Naive thymus-derived CD8-positive, alpha-beta T cell (primary cell): ENCODE measurements at places on chromosomes 4 and X. TPM values are rescaled to one million over a fixed set of nuclear protein-coding genes. Genes with fewer than 3 reads are reported as not detected.

Gene BMPR1B
- total RNA-seq: not detected

DNA sequence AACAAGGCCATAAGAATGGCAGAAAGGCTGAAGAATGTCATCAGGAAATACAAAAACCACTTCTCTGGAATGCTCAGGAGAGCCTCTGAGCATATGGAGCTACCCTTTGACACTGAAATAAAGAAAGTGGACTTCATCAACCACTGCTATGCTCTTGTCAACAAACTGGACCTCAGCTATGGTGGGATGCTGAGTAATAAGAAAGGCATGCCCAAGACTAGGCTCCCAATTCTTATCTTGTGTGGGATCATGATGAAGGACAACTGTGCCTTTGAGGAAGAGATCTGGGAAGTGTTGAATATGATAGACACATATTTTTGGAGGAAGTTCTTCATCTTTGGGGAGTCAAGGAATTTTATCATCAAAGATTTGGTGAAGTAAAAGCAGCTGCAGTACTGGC lies 86.9 kb upstream of the MAGEB16 start:
- no peak for DNase-seq

Gene RPL34
- total RNA-seq: 3,039 TPM

Gene DCAF8L1
- not detected for total RNA-seq

DNA sequence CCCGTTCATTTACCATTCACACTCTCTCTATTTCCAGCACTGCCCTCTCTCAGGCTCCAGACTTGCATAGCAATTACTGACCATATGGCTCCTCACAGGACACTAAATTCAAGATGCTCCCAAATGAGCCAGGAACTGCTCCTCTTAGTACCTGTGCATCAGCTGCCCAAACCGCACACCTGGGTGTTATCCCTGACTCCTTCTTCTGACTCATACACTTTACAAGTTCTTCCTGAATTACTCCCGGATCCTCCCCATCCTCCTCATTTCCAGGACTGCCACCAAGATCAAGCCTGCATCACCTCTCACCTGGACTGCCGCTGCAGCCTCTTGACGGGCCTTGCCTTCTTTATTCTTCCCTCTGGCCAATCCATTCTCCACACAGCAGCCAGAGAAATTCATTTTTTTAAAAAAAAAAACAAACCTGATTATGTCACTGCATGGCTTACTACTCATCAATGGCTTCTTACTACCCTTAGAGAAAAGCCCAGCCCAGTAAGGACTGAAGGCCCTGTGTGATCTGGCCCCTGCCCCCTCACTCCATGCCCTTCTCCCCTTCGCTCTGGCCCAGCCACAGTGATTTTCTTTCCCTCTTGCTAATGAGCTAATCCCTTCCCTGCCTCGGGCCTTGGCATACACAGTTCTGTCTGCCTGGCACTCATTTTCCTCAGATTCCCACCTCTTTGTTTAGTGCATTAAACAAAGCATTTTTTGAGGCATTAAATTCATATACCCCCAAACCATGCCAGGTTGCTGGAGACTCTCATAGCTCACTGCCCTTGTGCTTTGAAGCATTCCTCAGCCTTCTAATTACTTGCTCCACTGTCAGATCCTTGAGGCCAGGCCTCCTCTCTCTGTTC lies 92.0 kb downstream of the PDGFRA start:
- no peak for DNase-seq

DNA sequence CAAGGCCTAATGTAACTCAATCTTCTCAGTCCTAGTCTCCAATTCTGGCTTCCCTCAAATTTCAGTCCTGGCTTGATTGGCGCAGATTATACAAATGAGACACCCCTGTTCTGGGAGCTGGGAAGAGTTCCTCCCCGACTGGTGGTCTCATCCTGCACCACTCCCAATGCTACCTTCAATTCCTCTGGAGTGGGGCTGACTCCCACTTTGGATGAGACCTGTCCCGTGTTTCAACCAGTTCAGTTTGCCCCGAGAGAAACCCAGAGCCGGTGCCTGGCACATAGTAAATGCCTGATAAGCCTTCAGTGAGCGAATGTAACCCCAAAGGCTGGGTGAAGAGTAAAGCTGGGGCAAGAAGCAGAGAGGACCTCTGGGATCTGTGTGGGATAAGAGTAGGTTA lies 4.0 kb upstream of the SYP start:
- no peak for DNase-seq

DNA sequence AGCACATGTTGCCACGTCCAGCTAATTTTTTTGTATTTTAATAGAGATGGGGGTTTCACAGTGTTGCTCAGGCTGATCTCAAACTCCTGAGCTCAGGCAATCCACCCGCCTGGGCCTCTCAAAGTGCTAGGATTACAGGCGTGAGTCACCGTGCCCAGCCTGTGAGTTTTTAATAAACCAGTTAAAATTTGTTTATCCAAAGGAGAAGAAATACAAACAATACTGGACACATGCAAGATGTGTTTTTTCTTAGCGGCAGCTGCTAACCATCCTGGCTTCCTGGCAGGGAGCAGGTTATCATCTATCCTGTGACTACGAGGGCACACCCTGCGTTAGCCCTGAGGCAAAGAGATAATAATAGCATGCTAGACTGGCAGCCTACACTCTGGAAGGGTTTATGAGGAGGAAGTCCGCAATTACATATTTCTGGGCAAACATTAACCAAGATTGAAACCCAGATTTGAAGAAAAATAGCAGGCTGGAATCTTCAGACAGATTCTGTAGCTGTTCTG lies 191.4 kb downstream of the SPRY1 start:
- no peak for DNase-seq

GRCh38 chrX:109264878-109265277 lies 217.0 kb downstream of the GUCY2F start:
- DNase-seq: no peak

DNA sequence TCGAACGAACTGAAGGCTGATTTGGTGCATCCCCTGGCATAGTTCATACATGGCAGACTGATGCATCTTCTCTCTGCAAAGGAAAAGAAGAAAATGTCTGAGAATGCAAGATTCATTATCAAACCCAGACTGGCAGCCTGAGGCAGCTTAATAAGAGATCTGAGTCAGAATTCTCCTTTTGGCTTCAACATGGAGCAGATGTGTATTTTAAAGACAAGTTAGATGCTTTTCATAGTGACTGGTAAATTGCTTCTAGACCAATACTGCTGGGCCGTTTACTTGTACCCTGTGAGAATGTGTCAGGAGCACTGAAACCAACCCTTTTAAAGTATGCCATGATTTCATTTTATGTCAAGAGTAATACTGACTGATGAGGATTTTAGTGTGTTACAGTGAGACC lies 322.0 kb downstream of the NR3C2 start:
- no peak for DNase-seq

DNA sequence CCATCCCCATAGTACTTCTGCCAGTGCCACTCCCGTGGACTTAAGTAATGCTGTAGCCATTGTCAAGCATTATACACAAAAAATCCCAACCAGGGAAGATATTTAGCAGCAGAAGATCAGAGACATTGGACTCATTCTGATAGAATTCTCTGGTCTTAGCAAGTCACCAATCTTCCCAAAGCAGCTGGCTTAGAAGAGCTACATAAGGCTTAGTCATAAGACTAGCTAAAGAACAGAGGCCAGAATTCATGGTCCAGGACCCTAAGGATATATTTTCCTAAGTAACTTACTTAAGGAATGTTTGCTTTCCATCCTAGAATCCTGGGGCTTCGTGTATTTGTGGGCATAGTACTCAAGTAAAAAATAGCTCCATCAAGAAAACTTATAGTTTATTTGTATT lies 100.3 kb upstream of the SLIT2 start:
- DNase-seq: no peak

- no peak for DNase-seq
Observed at GRCh38 chr4:22235698-22236097, 280.2 kb downstream of the ADGRA3 start.
